ENCODE measurements at places on chromosomes 4 and X.
A peak's percentile ranks its signal among the peaks of the same experiment; 100 is the strongest.

- DNase-seq = no peak
These were observed 283.0 kb upstream of the GPC4 start for GRCh38 chrX:133698298-133698697.

- no peak for DNase-seq
These were observed 30.4 kb downstream of the DDX60L start for GRCh38 chr4:168449719-168450452.

GRCh38 chr4:179631321-179631720, 2189.1 kb upstream of the AGA start:
- no peak for DNase-seq

DNA sequence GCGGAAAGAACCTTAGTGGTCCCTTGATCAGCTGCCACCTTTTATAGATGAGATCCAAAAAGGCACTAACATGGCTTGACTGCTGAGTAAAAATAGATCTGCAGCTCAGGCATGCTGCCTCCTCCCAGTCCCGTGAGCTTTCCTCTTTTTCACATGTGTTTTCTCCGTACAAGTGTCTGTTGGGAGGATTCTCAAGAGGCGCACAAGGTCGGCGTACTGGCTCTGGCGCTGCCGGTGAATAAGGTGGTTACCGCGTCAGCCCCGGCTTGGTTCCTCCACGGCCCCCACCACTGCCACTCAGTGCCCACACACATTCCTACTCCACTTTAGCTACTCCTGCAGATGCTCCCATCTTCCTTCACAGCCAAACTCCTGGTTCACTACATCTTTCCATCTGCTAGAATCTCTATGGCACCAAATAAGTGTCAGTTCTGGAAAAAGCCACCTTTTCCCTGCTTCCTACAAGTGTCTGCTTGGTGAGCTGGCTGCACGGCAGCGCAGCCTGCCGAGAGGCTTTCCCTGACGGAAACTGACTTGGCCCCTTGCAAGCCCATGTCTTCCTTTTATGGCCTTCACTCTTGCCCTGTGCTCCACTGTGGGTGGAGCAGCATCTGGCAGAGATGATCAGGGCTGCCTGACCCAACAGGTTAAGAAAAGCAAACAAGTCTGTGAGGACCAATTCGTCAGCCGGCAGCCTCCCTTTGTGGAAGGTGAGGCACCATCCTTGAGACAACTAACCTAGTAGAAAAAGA, 99.8 kb downstream of the KLHL8 start:
- DNase-seq = no peak

DNA sequence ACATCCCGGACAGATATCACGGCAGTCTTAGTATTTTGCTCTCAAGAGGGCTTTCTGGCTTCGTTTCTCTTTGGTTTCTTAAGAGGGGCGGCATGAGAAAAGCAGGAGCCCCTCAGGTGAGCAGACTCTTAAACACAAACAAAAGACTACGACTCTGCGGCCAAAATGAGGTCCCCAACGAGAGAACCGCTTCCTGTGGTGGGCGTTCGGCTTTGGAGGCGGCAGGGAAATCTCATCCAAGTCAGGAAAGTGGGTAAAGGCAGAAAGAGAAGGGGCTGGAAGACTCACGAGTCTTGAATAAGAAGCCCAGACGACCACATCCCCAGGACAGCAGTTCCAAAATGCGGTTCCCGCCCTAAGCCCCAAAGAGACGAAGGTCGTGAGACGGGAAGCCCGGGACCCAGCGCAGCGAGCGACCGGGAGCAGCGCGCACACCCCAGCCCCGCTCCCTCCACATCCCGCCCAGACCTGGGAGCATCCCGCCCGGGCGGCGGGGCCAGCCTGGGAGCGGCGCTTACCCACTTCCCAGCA, 409 bp downstream of the UGDH start:
- no peak for DNase-seq

DNA sequence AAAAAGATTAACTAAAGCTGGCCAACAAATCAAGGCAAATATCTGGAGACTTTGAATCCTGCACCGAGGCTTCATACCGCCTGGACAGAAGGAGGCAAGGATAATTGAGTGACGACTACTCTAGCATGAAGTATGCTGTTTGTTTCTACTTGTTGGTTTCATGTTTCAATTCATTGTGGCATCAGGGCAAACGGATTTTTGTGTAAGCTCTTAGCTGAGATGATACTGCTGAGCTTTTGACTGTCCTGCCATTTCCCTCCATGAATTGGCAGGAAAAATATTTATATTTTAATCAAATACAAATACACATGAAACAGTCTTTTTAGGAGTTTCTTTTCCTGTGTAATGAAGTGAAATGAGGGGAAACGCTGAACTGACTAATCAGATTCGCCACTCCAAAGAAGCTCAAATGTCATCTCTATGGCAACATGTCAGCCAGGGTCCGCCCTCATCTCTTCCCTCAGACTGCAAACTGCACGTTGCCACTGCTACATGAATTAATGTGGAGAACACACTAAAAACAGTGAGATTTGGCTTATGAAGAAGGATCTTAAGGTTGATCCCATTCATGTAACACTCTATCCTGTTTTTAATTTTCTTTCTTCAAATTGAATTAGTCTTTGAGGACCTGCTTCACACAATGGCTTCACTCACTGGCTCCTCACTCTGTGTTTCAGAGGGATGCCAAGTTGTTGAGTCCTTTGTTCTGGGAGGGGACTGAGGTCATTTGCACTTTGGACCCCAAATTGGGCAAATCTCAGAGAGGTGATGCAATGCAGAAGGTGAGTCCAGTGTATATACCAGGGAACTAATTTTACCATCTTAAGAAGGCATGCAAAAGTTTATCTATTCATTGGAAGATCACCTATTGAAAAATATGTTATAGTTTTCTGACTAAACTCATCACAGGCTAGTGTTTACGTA, 149.6 kb upstream of the MID1 start:
- peak; percentile 42 for DNase-seq

DNA sequence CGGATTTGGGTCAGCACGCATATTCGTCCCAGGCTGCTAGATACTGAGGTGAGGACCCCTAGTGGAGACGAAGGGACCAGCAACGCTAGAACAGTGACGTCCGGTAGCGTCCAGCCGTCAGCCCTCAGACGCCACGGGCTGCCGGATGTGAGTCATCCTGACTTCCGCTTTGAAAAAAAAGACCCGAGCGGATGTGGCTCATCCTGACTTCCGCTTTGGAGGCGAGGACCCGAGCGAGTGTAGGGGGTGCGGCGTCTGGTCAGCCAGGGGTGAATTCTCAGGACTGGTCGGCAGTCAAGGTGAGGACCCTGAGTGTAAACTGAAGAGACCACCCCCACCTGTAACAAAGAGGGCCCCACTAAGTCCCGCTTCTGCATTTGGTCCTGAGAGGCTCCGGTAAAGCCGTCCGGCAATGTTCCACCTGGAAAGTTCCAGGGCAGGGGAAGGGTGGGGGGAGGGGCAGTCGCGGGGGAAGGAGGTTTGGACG, at the start of gene MAGEB2:
Gene MAGEB2 (plus strand): TSS at position 207 of the 487 bp plus-strand sequence. CDS start 3,018 bp downstream, outside the sequence.
- DNase-seq = peak; percentile 32

DNA sequence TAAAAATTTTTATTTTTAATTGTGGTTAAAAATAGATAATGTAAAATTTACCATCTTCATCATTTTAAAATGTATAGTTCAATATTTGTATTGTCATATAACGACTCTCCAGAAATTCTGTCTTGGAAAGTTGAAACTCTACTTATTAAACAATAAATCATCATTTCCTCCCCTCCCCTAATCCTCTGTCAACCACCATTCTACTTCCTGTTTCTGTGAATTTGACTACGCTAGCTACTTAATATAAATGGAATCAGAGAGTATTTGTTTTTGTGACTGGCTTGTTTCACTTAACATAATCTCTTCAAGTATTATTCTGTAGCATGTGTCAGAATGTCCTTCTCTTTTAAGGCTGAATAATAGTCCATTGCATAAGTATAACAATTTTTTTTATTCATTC, 729.0 kb upstream of the AADAT start:
- DNase-seq = no peak

GRCh38 chr4:189299706-189300105, 641.0 kb upstream of the FRG1 start:
- no peak for DNase-seq

GRCh38 chrX:110675886-110676285, 119.7 kb downstream of the CHRDL1 start:
- no peak for DNase-seq

- DNase-seq = no peak
These were observed 61.9 kb downstream of the TSC22D3 start for GRCh38 chrX:107713543-107714205.

- DNase-seq = no peak
These were observed 213.4 kb downstream of the SPCS3 start for GRCh38 chr4:176533159-176533558.

DNA sequence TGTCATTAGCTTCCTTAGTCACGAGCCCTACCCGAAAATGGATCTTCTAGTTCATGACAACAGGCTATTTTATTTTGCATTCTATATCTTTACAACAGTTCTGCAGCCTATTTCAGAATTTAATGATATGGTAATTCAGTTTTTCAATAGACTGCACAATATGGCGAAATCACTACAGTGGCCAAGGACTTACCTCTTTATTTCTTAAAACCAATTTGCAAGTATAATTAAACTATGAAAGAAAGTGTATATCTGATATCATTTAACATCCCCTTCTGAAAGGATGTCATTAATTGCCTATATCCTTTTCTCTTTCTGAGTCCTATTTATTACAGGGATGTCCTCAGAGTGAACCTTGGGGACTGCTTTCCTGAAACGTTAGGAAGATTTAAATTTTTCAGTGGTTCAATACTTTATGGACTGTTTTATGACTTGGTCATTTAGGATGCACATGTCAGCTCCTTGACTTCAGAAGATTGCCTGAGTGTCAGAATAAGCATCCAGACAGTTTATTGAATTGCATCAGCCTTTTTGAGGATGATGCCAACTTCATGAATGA, 190.8 kb upstream of the GEMIN8 start:
- DNase-seq = no peak

- no peak for DNase-seq
These were observed 1934.9 kb downstream of the ARAP2 start for GRCh38 chr4:34309383-34309906.

DNA sequence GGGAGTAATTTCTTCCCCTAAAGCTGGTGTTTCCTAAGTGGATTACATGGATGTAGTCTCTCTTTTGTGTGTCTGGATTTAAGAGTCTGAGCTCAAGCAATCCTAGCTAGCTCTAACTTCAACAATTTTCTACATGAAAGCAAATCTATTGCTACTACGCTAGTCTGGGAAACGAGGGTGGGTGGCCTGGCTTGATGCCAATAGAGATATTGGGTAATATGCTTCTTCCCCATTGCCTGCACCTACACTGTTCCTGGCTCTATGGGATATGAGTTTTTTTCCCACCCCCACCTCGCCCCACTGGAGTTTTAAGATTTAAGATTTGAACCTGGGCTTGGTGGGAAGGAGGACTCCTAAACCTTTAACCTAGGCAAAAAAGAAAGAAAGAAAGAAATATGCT, 158.8 kb downstream of the RBM46 start:
- DNase-seq = no peak

DNA sequence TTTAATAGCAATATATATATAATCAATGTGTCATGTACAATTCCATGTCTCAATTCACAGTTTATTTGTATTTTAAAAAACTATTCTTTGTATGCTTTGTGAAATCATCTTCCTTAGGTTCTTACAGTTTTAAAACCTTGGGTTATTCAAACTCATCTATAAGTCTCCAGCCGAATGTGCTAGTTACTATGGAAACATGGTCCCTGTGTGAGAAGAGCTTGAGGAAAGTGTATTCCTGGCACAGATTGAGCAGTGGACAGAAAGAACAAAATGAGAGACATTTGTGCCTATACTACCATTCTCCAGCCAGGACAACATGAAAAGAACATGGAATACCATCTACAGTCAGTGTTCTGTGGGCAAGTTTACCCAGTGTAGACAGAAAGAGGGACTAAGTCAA, 103.4 kb downstream of the EFHC2 start:
- no peak for DNase-seq
